ENCODE measurements at places on chromosomes 11 and 22.

DNA sequence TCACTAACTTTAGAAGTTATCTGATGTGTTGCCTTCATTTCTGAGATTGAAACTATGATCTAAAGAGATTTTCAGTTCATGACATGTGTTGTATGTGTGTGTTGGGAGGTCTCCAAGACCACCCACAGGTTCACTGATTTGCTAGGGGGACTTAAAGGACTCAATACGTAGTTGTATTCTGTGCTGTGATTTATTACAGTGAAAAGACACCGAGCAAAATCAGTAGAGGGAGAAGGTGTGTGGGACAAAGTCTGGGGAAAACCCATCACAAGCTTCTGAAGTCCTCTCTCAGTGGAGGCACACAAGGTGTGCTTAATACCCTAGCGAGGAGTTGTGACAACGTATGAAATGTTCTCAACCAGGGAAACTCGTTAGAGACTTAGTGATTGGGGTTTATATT, 35.6 kb downstream of the RNF169 start:
- no peak for DNase-seq
- H3K27me3 ChIP-seq, result no peaks in the 10 kb centered on the region
- H3K27ac ChIP-seq, result no peak overlapping the region

- no peak overlapping the region for H3K4me3 ChIP-seq
- H3K4me1 ChIP-seq, result peaks cover 14% of the 10 kb centered on the region
- H3K36me3 ChIP-seq, result no peaks in the 10 kb centered on the region
- no peak for DNase-seq
- no peaks in the 10 kb centered on the region for H3K27me3 ChIP-seq
Observed at GRCh38 chr11:103940551-103940950, 95.9 kb upstream of the DDI1 start.

GRCh38 chr11:117805045-117805444, 8.0 kb upstream of the DSCAML1 start:
- H3K4me3 ChIP-seq, result no peak overlapping the region
- H3K27ac ChIP-seq, result no peak overlapping the region
- H3K4me1 ChIP-seq, result no peaks in the 10 kb centered on the region
- no peak for DNase-seq
- H3K27me3 ChIP-seq, result no peaks in the 10 kb centered on the region
- H3K36me3 ChIP-seq, result no peaks in the 10 kb centered on the region

DNA sequence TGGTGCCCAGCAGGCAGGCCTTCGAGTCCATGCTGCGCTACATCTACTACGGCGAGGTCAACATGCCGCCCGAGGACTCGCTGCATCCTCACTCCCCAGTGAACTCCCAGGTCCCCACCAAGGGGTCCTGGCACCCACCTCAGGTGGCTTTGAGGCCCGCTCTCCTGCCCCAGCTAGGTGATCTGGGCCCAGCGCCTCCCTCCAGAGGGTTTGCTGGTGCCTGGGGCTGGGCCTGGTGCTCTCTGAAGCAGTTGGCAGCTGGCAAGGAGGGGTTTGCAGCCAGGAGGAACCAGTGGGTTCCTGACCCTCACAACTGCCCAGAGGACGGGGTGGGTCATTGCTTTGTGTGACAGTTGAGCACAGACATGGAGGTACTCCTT, 5.9 kb downstream of the THAP7 start:
- no peak overlapping the region for H3K4me3 ChIP-seq
- H3K4me1 ChIP-seq, result peaks cover 5% of the 10 kb centered on the region
- DNase-seq, result no peak
- no peaks in the 10 kb centered on the region for H3K27me3 ChIP-seq

GRCh38 chr11:2217211-2218030, 45.8 kb upstream of the TH start:
- no peak overlapping the region for H3K4me3 ChIP-seq
- no peak for DNase-seq
- peaks cover 87% of the 10 kb centered on the region for H3K27me3 ChIP-seq

- no peaks in the 10 kb centered on the region for H3K36me3 ChIP-seq
- DNase-seq, result no peak
- no peak within 1 kb of the TSS for H3K4me3 ChIP-seq
Observed at GRCh38 chr22:30266445-30267381, at the start of gene OSM. Gene OSM, minus strand, starts transcription at chr22:30266851. Its CDS starts 52 bp downstream, at chr22:30266799.
